Stimulated activated CD8-positive, alpha-beta memory T cell treated with anti-CD3 and anti-CD28 coated beads, Interleukin-2, amount 100 ng/mL, for 1 hour (primary cell): ENCODE measurements at places on chromosomes 11 and 22.

DNA sequence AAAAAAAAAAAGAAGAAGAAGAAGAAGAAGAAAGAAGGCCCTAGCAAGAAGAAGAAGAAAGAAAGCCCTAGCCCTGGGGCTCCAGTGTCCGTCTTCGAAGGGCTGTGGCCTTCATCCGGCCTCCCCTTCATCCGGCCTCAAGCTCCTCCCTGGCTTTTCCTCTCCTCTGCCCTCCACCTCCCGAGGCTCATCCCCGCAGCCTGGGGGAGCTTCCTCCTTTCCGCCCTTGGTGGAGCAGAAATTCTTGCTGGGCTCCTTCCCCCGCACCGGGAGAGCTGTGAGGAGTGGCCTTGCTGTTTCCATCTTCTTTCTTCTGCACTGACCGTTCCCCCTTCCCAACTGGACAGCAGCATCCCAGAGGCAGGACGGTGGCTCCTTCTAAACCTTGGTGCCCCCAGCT, 9.5 kb upstream of the LTO1 start:
- no peak for DNase-seq

- DNase-seq: no peak
Measured at GRCh38 chr11:61885166-61885778, 6.1 kb downstream of the FADS3 start.

- DNase-seq: no peak
Measured at GRCh38 chr11:102662607-102663006, 37.5 kb upstream of the MMP20 start.

DNA sequence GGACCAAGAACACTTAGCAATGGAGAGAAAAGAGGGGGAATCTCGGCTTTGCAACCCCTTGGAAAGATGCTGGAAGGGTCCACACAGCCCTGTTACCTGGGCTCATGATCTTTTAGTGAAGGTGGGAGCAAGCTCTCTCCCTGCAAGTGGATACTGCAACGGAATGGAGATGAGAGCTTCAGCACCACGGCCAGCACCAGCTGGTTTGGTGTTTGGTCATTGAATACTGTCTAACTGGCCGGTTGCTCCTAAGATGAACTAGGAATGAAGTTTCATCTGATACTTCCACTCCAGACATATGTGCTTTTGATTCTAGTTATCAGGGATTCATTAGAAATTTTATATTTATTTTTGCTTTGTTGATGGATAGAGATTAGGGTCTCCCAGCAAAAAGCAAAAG, 16.3 kb downstream of the HTR3A start:
- DNase-seq: no peak
